ENCODE measurements at places on chromosomes 13 and 19. TPM values are rescaled to one million over a fixed set of nuclear protein-coding genes. Genes with fewer than 3 reads are reported as not detected.

TGFBR3L gene
- not detected for total RNA-seq

LRRC63 gene
- not detected for total RNA-seq

TEKTIP1 gene
- not detected for total RNA-seq

PGLYRP1 gene
- total RNA-seq: not detected

DNA sequence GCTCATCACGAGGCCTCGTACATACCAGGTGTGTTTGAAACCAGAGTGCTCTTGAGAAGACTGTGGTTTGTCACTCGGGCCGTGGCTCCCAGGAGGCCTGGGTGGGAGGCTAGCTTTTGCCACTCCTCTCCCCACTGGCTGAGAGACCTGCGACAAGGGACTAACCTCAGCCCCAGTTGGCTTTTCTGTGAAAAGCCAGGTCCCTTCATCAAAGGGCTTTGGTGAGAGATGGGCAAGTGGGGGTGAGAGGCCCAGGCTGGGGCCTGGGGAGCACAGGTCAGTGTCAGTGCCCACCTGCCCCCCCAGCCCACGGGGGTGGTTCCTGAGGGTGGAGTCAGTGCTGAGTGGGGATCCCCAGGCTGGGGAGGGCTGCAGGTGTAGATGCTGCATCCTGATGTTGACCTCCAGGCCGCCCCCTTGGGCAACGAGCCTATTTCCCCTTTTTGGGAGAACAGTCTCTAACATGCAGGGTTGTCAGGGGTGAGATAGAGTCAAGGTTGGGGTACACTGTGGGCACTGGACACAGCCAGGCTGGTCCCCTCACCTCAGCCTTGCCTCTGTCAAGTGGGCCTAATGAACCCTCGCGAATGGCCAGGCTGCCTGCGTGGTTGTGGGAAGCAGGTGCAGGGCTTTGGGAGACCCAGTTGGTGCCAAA, 661 bp downstream of the KCNJ14 start:
- peak; percentile 58 for DNase-seq
- no peak overlapping the region for H3K4me3 ChIP-seq
- H3K36me3 ChIP-seq: peaks cover 53% of the 10 kb centered on the region
- H3K27me3 ChIP-seq: no peaks in the 10 kb centered on the region
- no peaks in the 10 kb centered on the region for H3K4me1 ChIP-seq

DNA sequence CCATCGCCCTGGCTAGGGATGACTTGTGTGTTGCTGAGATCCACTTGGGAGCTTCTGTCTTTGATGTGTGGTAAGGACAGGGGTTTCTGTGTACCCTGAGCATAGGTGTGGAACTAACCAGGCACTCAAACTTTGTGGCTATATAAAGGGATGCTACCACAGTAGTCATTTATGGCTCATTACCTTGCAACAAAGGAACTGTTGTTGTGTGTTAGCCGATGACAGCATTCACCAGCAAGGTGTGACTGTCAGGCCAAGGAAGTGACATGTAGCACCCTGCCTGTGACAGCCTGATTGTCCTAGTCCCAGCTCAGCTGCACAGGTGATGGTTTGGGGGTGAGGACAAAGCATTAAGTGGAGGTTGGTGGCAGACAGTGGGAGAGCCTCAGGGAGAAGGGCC, 73.6 kb downstream of the COG3 start:
- DNase-seq: no peak
- no peak overlapping the region for H3K27ac ChIP-seq
- H3K4me1 ChIP-seq: no peaks in the 10 kb centered on the region
- H3K36me3 ChIP-seq: peaks cover 28% of the 10 kb centered on the region

DNA sequence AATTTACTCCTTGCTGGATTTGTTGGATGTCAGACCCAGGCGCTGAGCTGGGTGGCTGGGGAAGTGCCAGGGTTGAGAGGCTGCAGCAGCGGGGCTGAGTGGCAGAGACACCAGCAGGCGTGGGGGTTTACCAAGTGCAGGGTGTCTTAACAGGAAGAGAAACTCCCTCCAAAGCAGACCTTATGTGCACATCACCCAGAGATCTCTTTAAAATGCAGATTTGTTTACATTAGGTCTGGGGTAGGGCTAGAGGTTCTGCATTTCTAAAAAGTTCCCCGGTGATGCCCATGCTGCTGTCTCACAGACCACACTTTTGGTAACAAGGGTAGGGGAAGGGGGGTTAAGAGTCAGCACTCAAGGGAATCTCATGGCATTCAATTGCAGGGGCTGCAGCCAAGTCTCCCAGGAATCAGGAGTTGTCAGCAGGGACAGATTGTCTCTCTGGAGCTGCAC, 80.7 kb upstream of the OLFM4 start:
- H3K4me1 ChIP-seq: peaks cover 16% of the 10 kb centered on the region
- no peak for DNase-seq
- no peak overlapping the region for H3K27ac ChIP-seq
- no peaks in the 10 kb centered on the region for H3K27me3 ChIP-seq
- no peaks in the 10 kb centered on the region for H3K36me3 ChIP-seq

DNA sequence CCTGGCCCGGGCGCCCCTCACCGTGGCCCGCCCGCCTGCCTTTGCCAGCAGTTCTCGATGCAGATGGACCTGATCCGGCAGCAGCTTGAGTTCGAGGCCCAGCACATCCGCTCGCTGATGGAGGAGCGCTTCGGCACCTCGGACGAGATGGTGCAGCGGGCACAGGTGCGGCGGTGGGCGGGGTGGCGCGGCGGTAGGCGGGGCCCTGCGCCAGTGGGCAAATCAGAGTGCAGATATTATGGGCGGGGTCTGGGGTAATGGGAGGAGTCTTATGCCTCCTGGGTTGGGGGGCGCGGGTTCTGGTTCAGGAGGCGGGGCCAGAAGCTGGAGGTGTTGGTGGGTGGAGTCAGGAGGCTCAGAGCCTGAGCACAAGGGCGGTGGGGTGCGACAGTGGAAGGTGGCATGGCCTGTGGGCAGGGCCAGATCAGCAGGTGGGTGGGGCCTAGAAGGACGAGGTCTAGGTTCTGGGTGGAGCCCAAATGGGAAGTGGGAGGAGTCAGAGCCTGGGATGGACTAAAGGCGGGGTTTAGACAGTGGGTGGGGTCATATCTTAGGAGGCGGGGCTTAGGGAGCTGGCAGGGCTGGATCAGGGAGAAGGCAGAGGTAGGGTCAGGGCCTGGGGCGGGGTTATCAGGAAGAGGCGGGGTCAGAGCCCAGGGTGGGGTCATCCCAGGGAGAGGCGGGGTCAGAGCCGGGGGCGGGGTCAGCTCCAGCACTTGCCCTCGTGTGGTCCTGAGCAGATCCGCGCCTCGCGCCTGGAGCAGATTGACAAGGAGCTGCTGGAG, 5.6 kb downstream of the APC2 start:
- DNase-seq: no peak
- peaks cover 46% of the 10 kb centered on the region for H3K4me1 ChIP-seq
- peaks cover 7% of the 10 kb centered on the region for H3K36me3 ChIP-seq
- H3K27ac ChIP-seq: peak overlapping the region; percentile 42
- H3K27me3 ChIP-seq: peaks cover 74% of the 10 kb centered on the region

DNA sequence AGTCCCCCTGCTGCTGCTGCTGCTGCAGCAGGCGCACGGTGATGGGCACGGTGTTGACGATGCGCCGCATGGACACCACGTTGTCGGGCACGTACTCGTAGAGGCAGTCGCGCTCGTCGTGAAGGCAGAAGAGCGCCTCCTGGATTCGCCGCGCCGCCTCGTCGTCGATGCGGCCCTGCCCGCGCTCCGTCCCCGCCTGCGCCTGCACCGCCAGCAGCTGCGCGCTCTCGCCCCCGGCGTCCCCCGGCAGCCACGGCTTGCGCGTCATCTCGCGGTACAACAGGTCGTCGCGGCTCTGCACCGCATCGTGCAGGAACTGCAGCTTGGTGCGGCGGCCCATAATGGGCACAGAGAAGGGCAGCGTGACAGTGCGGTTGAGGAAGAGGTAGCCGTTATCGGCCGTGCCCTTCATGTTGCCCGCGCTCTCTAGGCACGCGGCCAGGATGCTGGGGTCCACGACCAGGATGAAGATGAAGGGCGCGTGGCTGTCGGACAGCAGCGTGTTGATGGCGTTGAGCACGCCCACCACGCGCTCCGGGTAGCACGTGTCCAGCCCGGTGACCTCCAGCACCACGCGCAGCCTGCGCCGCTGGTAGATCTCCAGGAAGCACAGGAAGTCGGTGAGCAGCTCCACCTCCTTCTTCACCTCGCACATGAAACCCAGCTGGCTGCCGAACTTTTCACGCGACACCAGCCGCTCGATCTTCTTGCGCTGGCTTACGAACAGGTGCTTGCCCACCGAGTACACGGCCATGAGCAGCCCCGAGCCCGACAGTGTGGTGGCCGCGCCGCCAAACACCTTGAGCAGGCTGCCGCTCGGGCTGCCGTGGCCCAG, 8.1 kb downstream of the NKPD1 start:
- H3K4me3 ChIP-seq: peak overlapping the region; percentile 38
- no peak for DNase-seq
- H3K27ac ChIP-seq: no peak overlapping the region
- peaks cover 7% of the 10 kb centered on the region for H3K36me3 ChIP-seq
- H3K27me3 ChIP-seq: peaks cover 15% of the 10 kb centered on the region

GRCh38 chr19:29873024-29873800, 61.4 kb downstream of the CCNE1 start:
- no peaks in the 10 kb centered on the region for H3K36me3 ChIP-seq
- peak overlapping the region; percentile 50 for H3K4me3 ChIP-seq
- no peak overlapping the region for H3K27ac ChIP-seq
- peaks cover 39% of the 10 kb centered on the region for H3K27me3 ChIP-seq
- peak; percentile 71 for DNase-seq

GRCh38 chr13:98214008-98214643, 37.1 kb upstream of the RNF113B start:
- H3K27me3 ChIP-seq: no peaks in the 10 kb centered on the region
- H3K27ac ChIP-seq: no peak overlapping the region
- H3K4me1 ChIP-seq: peaks cover 19% of the 10 kb centered on the region
- DNase-seq: no peak

DNA sequence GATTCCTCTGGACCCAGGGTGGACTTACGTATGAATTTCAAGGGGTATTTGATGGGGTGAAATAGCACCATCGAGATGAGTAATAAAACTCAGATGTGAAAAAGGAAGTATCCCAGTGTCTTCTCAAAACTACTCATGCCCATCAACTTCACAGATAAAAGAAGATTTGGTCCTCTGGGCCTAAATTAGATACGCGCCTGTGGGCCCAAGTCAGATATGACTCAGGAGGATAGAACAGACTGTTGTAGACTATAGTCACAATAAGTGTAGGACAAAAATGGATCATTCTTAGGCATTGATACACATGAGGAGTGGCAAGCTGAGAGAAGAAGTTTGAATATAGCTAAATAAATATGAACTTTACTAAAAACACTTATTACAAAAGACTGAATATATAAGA, 2438.8 kb downstream of the PCDH9 start:
- no peak overlapping the region for H3K4me3 ChIP-seq
- H3K27me3 ChIP-seq: no peaks in the 10 kb centered on the region
- no peak for DNase-seq
- no peaks in the 10 kb centered on the region for H3K36me3 ChIP-seq
- H3K4me1 ChIP-seq: no peaks in the 10 kb centered on the region
- no peak overlapping the region for H3K27ac ChIP-seq

- no peak for DNase-seq
- peak overlapping the region; percentile 24 for H3K4me3 ChIP-seq
These were observed 34.3 kb downstream of the ELF1 start for GRCh38 chr13:40984668-40985366.

DNA sequence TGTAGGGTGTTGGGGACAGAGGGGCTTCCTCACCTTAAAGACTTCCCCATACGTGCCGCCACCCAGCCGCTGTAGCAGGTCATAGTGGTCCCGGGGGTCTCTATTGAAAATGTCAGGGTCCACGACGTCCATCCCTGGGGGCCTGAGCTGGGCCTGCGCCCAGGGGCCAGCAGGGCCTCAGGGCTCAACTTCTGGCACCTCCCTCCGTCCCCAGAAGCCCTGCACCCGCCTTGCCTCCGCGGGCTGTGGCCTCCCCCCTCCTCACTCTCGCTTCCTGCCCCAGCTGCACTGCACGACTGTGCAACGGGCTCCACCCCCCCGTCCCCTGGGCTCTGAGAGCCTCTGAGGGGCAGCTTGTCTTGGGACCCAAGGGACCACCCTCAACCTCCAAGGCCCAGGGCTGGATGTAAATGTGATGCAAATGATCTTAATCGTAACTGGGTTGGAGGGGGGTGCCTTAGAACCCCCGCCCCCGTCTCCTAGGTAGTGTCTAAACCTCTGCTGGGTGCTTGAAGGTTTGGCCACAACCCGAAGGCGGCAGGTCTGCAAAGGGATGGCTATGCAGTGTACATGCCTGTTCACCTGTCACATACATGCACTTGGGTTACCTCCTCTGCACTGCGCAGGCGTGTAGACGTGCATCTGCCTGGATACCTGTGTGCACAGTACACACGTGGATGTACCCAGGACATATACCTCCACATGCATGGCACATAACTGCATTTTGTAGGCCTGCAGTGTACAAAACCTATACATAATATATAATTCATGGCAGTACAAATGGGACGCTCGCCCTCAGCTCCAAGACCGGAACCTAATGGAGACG, at the start of gene MAP4K1:
Gene MAP4K1 (minus strand): TSS at position 190 of the 826 bp plus-strand sequence. CDS start 58 bp downstream, at position 132.
- H3K4me1 ChIP-seq: peaks cover 22% of the 10 kb centered on the region
- peak within 1 kb of the TSS; percentile 92 for H3K4me3 ChIP-seq
- peak; percentile 77 for DNase-seq
- no peaks in the 10 kb centered on the region for H3K27me3 ChIP-seq
- peaks cover 26% of the 10 kb centered on the region for H3K36me3 ChIP-seq

DNA sequence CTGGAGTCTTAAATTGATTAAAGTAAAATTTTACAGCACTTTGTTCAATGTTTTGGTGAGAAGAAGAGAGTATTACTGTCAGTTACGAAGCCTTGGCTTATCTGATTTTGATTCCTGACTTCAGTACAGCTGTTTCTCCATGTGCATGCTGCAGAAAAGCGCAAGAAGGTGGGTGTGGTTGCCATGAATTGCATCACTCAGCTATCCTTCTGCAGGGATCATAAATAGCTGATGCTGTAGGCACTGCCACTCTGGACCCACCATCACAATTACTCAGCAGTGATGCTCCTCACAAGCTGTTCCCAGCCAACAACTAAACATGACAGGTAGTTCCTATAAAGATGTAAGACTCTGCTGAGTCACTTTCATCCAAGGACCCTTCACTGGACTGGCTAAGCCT, 321.2 kb downstream of the IRS2 start:
- no peaks in the 10 kb centered on the region for H3K4me1 ChIP-seq
- H3K36me3 ChIP-seq: no peaks in the 10 kb centered on the region
- DNase-seq: no peak
- H3K4me3 ChIP-seq: no peak overlapping the region

- H3K4me1 ChIP-seq: no peaks in the 10 kb centered on the region
- H3K27ac ChIP-seq: no peak overlapping the region
- peaks cover 23% of the 10 kb centered on the region for H3K27me3 ChIP-seq
- no peak for DNase-seq
These were observed 51.0 kb upstream of the PDX1 start for GRCh38 chr13:27868641-27869435.
